ENCODE measurements at places on chromosomes 16 and 17. TPM values are rescaled to one million over a fixed set of nuclear protein-coding genes. Genes with fewer than 3 reads are reported as not detected.

DNA sequence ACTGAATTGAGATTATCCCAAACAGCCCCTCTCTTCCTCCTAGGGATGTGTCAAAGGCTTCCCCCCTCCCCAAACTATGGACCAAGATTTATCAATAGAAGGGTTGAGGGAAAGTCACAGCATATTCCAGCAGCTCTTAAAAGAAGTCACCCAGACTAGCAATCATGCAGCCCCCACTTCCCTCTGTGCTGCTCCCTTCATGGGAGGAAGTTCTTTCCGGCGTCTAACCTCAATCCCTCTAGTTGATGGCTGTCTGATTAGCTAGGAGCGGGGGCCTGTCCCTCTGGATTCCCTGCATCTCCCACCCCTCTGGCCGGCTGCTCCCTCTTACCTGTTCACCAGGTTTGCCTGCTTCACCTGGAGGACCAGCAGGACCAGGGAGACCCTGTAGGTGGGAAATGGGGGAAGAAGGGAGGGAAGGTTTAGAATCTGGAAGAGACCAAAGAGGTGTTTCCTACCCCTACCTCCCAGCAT is 9.2 kb downstream of the COL1A1 start:
- DNase-seq, result no peak

DNA sequence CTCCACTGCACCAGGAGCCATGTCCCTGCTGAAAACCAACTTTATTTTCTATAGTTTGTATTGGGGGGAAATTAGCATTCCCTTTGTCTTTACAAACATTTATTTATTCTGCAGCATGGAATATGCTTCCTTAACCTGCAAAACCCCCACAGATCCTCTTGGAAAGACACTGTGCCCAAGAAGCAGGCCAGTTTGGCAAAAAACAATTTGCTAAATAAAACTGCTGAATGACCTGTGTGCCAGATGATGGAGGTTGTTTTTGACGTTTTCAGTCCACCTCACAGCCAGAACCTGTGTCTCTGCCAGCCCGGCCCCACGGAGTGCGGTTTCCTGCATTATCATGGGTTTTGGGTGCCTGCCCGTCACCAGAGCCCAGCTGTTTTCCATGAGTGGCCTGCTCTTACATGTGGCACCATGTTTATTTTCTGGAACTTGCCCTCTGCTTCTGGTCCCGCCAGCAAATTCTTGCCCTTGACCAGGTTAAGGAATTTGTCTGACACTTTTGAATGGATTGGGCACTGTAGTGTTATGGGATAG is 26.4 kb downstream of the ORC6 start:
- DNase-seq, result no peak

DNA sequence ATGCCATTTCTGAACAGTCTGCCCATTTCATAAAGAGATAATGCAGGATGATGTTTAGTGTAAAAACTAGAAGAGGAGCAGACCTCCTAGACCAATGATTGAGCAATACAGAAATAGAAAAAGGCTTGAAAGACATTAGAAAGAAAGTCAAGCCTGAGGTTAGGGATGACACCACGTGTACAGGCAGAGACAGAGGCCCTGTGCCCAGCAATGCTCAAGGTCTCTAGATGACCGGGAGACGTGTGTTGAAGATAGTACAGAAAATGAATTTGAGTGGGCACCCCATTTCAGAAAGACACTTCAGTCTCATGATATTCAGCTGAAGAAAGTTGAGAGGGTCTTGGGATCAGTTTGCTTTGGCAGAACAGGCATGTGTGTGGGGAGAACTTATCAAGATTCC is 5.4 kb downstream of the GID4 start:
- no peak for DNase-seq

DNA sequence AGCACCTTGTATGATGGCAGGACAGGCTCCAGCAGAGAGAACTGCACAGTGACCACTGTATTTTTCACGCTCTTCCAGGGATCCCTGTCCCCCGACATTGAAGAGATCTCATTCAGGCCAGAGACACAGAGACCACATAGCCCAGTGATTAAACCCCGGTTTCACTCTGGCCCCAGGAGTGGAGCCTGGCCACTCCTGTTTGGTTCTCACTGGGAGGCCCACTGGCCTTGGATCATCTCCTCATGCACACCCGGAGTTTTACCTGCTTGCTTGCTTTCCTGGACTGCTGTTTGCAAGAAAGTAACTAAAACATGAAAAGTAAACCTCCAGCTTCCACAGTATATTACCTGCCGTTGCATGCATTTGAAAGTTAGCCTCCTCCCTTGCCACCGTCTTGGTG is 13.2 kb upstream of the CLEC18C start:
- no peak for DNase-seq

PNMT gene
- 1.1 TPM for polyA plus RNA-seq

GRCh38 chr16:65037556-65037955 is 84.3 kb downstream of the CDH11 start:
- DNase-seq, result no peak

- peak; percentile 24 for DNase-seq
Observed at GRCh38 chr16:88886420-88886844, 20.0 kb upstream of the PABPN1L start.

- DNase-seq, result no peak
Observed at GRCh38 chr16:9378876-9379275, 287.4 kb downstream of the HAPSTR1 start.

TERB1 gene
- not detected for polyA plus RNA-seq

Data from right lung (tissue), 10 donors.